ENCODE measurements at places on chromosomes 3 and 15. TPM values are rescaled to one million over a fixed set of nuclear protein-coding genes. Genes with fewer than 3 reads are reported as not detected.

GRCh38 chr3:184526088-184526433 is 35.5 kb upstream of the EPHB3 start:
- no peak for DNase-seq

DNA sequence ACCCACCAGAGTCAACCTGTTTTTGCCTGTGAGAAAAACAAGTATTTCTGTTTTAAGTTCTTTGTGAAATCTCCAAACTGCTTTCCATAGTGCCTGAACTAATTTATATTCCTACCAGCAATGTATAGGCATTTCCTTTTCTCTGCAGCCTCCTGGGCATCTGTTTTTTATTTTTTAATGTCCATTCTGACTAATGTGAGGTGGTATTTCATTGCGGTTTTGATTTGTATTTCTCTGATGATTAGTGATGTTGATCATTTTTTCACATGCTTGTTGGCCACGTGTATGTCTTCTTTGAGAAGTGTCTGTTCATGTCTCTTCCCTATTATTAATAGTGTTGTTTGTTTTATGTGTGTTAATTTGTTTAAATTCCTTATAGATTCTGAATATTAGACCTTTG is 820.5 kb downstream of the MCTP2 start:
- no peak for DNase-seq

The PLSCR4 gene
- total RNA-seq = 1.1 TPM

The CILP gene
- total RNA-seq = 0.04 TPM

DNA sequence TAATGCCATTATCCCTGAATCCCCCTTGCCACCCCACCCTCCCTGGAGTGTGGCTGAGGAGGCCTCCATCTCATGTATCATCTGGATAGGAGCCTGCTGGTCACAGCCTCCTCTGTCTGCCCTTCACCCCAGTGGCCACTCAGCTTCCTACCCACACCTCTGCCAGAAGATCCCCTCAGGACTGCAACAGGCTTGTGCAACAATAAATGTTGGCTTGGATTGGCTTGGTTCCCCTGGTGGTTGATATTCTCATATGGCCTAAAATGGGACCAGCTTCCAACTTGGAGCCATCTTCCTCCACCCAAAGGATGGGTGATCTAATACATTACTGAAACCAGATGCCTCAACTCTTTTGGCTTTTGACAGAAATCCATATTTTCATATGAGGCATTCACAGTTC is 34.9 kb downstream of the VIPR1 start:
- no peak for DNase-seq

DNA sequence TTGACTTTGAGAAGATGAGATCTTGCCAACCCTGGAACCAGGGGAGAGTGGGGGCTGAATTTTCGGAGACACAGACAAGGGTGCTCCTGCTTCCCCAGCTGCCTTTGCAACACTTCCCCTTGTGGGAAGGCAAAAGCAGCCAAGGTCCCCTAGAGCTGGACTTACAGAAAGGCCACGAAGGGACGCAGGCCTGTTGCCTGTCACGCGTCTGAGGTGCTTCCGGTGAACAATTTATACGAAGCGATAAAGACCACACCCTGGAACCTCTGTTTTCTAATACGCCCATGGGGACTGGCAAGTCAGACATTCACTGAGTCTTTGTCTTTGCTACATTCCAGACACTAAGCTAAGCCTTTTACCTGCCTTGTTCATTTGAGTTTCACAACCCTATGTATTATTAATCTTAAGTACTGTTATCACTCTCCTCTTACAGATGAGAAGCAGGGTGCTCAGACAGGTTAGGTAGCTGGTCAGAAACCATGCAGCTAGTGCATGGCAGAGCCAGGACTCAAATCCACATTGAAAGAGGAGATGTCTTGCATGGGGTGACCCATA is 13.2 kb downstream of the MEGF11 start:
- no peak for DNase-seq

The NRROS gene
- total RNA-seq = 2.8 TPM

GRCh38 chr15:101523560-101523940 is 34.0 kb upstream of the PCSK6 start:
- DNase-seq = no peak

The ZNF662 gene
- not detected for total RNA-seq

The TEX9 gene
- total RNA-seq = 8.4 TPM

DNA sequence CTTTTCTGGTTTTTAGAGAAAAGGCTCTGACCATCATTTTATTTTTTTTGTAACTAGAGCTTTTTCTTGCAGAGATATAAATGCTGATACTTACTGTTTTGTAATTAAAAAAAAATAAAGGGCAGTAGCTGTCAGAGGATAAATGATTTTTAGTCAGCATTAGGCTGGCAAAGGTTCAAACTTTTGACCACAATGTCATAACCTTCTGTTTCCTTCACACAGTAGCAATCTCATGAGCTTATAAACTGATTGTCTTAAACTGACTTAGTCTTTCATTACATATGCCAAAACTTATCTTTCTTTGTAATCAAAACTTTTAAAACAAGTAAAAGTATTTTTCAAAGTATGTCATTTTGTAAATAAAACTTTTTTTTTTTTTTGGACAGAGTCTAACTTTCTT is 841.9 kb downstream of the OTOL1 start:
- DNase-seq = no peak

DNA sequence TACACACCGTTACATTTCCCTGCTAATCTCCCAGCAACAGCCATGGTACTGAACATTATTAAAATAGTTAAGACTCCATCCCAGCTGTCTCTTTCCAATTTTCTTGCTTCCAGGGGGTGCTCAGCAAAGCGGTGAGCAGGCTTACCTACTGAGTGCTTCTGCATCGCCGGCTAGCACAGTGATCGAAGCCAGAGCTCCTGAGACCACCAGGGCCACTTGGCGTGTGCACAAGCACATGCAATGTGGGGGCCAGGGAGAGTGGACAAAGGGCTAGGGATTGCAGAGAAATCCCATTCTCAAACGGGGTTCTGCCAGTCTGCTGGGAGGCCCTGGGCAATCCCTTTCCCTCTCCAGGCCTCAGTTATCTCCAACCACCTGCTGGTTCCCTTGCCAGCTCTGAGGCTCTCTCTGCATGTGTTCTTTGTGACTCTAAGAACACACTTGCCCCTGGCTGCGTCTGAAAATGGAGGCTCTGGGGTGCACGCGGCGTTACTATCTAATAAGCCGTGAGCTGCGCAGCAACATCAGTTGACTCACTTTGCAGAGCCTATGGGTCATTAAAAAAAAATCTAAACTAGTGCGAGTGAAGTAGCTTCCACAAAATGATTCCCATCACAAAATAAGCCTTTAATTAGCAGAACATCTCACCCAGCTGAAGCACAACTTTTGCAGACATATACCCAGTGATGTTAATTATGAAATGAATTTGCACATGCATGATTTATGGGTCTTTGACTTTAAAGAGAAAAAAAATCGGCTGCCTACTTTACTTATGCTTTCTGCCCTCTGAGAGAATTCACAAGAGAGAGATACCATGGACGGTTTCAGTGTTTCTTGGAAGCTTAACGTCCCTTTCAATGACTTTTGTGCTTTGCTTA is 271.5 kb downstream of the TLE3 start:
- DNase-seq = no peak

DNA sequence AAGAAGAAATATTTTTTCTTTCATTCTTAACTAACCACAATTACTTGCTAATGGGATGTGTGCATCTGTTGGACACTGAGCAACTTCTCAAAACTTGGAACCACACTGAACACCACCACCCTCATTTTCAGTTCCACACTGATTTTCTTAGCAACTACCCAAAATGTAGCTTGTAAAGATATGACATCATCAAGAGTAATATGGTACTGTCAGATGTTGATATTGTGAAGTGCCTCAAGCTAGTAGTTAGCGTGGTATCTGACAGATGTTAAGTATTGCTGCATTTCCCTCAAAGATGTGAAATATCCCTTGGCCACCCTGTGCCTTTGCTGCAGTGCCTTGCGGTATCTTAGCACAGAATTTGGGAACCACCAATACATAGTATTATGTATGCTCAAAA is 9.3 kb downstream of the RFTN1 start:
- DNase-seq = no peak

DNA sequence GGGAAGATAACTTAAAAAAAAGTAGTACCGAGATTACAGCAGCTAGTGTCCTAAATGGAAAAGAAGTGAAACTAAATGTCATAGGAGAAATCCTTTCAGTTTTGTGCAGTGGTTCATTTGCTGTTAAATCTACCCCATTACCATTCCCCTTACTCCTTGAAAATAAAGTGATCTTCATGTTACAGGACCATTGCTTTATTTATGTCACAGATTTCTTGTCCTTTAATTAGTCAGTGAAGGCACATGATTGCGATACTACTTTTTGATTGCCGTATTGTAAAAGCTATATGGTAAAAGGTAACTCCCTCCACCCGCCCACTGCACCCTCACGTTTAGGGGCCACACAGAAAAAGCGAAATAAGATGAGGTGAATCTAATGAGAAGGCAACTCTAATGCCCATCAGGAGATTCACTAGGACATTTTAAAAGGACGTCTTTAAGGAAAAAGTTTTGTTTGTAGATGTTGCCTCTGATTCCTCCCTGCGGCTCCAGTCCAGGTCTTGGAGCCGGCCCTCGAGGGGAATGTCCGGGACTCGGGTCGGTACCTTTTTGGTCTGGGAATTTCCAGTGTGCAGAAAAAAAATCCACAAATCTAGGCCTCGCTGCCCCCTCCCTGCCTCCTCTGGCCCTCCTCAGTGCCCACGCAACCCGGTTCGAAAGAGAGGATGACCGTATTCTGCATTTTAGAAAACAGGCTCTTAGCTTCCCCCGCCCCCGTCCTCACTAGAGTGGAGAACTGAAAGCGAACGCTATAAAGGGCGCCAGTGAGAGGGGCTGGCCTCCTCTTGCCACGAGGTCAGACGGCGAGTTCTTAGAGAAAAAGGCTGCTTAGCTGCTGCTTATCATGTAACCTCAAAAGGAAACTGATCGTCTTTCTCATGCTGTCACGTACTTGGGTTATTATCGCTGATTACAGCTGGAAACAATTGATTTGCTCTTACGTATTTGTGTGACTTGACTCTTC is 21.8 kb upstream of the NFKBIZ start:
- peak; percentile 72 for DNase-seq

- no peak for DNase-seq
Measured at GRCh38 chr3:71030748-71031147, 552.8 kb downstream of the FOXP1 start.

GRCh38 chr15:38521316-38521715 is 43.3 kb downstream of the RASGRP1 start:
- no peak for DNase-seq

The PPP1R14D gene
- not detected for total RNA-seq

DNA sequence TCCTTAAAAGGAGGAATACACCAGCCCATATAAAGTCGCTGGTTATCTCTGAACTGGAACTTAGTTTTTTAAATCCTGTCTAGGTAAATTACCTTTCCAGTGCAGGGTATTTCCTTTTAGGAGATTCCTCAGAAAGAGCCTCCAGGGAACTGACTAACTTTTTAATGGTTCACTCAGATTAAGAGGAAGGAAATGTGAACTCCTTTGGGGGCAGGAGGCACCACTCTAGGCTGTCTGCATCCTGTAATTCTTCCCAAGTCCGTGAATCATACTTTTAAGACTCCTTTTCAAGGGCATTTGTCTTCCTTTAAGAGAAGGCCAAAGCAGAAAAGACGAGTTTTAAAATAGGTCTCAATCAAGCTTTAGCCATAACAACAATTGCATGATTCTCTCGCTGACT is 871.2 kb upstream of the NR2F2 start:
- DNase-seq = no peak

The EOMES gene
- total RNA-seq = 1.7 TPM

The SLC12A1 gene
- total RNA-seq = 0.04 TPM

GRCh38 chr15:50390554-50391264 is 33.5 kb upstream of the USP8 start:
- no peak for DNase-seq

The USP50 gene
- total RNA-seq = not detected

The CGNL1 gene
- total RNA-seq = 34.6 TPM

The EID1 gene
- total RNA-seq = 112 TPM

The FRMD4B gene
- 3.4 TPM for total RNA-seq

- DNase-seq = no peak
Measured at GRCh38 chr3:134197681-134198261, 52.9 kb downstream of the RYK start.

The SLC25A20 gene
- total RNA-seq = 7.4 TPM

The DISP2 gene
- total RNA-seq = 0.59 TPM

DNA sequence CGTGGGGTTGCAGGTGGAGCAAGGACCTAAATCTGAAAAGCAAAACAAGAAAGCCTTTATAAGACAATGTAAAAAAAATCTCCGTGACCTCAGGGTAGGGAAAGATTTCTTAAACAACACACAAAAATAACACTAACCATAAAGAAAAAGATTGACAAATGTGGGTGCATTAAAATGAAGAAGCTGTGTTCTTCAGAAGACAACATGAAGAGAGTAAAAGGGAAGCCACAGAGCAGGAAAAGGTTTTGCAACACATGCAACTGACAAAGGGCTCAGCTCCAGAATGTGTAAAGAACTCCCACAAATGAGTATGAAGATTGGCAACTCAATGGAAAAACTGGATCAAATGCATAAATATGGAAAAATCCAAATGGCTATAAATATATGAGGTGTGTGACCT is 74.2 kb downstream of the MAGEF1 start:
- DNase-seq = no peak

The MAP2K5 gene
- total RNA-seq = 15.0 TPM

GRCh38 chr15:91936927-91937326 is 83.4 kb downstream of the SLCO3A1 start:
- DNase-seq = no peak

DNA sequence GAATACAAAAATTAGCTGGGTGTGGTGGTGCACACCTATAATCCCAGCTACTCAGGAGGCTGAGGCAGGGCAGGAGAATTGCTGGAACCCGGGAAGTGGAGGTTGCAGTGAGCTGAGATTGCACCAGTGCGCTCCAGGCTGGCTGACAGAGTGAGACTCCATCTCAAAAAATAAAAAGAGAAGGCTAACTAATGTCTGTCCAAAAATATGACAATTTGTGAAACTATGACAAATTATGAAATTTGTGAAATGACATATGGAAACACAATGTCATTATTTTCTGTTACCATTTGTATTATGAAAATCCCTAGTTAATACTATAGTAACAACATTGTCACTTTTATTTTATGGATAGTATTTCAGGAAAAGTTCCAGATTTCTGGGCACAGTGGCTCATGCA is 1306.3 kb upstream of the EPHA6 start:
- no peak for DNase-seq

DNA sequence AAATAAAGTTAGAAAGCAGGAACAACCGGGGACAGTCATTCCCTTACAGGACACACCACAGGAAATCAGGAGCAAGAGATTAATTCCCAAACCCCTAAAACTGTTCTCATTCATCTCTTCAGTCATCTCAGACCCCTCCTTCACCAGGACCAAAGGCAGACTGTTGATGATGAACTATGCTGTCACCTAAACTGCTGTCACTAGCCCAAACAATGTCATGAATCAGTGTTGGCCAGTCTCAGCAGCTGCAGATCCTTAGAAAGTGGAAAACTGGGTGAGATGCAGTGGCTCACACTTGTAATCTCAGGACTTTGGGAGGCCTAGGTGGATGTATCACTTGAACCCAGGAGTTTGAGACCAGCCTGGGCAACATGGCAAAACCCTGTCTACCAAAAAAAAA is 909.6 kb downstream of the ROBO1 start:
- DNase-seq = no peak

DNA sequence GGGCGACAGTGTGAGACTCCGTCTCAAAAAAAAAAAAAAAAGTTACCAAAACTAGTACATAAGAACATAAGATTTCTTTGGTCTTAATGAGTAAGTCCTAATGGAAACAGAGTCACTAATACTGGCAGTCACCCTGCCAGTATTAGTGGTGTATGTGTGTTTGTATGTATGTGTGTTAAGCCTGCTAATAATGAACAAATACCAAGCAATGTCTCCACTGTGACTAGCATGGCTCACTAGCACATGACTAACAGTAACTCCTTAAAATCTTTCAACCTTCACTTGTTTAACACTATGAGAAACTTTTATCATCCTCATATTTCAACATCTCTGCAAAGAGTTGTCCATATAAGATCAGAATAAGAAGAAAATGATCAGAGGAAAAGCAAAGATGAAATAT is 231.0 kb upstream of the ATP11B start:
- no peak for DNase-seq
